ENCODE measurements at places on chromosomes 6 and 20.
A peak's percentile ranks its signal among the peaks of the same experiment; 100 is the strongest.

DNA sequence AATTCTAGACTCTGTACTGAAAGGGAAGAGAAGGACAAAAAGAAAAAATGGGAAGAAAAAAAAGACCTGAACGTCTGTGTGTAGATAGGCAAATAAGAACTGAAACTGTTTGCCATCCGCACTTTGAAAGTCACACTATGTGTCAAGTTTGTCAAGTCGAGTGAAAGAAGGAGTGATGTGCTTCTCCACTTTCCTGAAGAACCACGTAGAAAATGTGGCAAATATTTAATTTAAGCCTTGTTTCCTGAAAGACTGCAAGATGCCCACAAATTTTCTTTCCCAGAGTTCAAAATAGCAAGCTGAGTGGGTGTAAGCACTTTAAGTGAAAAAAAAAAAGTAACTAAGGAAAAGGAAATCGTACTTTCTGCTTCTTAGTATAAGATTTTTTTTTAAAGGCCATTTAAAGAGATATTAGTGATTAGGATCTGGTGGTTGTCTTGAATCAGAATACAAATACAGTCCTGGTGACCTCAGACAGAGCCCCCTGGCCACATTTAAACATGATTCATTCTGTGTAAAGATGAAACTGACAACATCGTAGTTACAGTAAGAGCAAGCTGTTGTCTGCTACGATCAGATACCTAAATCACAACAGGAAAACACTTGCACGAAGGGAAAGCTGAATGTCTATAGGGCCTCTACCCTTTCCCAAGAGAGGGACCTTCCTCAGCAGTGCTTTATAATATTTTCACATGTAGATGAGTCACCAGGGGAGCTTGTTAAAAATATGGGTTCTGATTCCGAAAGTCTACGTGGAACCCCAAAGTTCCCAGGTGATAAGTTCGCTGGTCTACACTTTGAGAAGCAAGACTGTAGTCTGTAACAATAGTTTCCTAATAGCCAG is 102.3 kb downstream of the HIVEP2 start:
- no peak for DNase-seq

DNA sequence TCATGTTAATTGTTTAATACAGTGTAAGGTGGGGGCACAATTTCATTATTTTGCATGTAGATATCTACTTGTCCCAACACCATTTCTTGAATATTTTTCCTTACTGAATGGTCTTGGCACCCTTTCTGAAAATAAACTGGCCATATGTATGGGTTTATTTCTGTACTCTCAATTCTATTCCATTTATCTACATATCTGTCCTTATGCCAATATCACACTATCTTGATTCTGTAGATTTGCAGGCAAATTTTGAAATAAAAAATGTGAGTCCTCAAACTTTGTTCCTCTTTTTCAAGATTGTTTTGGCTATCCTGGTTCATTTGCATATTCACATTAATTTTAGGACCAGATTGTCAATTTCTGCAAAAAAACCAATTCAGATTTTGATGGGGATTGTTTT is 34.8 kb downstream of the SCGN start:
- DNase-seq: no peak

DNA sequence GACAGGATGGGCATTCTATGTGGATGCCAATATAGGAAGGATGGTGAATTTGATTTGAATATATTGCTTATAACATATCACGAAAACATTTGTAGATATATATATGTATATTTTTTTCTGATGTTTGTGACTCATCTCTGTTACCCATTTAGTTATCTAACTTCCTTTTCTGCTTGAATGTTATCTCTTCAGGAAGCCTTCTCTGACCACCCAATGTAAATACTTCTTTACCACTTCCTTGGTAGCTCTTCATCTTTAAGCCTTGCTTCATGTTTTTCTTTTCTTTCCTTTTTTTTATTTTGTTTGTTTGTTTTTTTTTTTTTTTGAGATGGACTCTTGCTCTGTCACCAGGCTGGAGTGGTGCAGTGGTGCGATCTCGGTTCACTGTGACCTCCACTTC is 260.5 kb upstream of the EPHA7 start:
- no peak for DNase-seq

DNA sequence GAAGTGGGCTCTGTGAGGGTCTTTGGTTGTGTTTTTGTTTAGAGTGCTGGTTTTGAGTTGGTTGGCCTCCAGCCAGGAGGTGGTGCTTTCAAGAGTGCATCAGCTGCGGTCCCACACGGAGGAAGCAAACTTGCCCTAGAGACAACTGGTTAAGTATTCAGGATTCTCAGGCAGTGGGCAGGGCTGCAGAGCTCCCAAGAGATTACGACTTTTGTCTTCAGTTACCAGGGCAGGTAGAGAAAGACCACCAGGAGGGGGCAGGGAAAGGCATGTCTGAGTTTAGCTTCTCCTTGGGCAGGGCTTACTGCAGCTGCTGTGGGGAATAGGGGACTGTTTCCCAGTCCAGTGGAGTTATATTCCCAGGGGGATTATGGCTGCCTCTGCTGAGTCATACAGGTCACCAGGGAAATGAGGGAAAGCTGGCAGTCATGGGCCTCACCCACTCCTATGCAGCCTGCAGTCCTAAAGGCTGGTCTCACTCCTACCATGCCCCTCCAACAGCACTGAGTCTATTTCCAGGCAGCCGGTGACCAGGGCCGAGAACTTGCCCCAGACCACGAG is 64.3 kb downstream of the TTI1 start:
- no peak for DNase-seq

DNA sequence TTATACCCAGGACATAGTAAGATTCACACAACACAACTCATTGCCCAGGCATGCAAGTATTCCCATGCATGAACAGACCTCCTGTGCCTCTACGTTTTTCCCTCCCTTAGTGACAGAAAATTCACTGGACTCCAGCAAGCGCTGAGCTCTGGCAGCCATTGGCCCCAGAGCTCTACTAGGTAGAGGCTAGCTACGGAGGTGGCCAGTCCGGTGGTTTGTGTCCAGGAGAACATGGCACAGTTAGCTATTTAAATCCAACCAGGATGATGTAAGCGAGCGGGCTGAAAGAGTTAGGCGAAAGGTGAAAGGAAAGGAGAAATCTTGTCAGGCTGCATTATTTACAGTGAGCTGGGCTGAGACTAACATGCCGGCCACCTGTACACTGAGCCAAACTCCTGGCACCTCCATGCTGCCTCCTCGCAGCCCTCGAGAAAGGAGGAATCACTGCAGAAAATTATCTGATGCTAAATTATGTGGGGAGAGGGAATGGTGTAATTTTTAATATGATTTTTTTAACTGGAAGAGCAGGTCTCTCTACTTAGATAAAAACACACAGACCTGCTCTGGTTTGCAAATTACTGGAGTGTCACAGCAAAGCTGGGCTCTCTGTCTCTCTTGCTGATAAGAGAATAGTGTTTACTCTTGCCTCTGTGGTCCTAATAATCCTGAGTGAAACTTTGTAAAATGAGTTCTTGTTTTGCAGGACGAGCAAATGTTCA is 50.1 kb upstream of the ARMC2 start:
- no peak for DNase-seq

DNA sequence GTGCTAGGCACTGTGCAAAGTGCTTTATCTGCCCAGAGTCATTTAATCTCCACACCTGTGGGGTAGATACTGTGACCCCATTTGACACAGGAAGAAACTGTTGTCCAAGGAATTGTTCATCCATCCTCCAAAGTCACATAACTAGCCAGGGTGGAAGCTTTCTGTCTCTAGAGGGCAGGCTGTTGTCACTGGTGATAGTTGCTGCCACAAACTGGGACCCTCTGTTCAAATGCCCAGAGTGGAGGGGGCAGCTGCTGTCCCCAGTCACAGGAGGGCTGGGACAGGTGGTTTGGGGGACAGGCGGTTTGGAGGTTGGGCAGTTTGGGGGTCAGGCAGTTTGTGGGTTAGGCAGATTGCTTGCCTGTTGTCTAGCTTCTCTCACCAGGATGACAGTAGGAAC is 16.1 kb upstream of the TMEM242 start:
- DNase-seq: no peak

DNA sequence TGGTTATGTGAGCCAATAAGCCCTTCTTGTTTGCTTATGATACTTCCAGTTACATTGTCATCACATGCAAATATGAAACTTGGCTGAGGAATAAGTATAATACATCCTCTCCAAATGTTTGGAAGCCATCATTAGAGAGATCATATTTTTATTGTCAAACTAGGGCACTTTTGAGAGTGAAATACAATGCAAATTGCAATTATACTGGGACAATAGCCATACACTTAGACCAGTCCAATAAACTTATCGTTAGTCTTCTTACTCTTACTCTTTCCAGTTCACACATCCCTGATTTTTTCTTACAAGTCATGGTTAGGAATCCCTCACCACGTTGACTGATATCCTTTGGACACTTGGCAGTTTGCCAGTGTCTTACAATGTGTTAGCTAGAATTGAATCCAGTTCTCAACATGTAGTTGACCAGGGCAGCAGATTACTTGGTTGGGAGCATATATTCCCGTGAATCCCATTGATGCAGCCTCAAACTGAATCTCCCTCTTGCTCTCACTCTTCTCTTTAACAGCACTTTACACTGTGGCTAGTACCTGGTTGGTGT is 519.7 kb upstream of the ID4 start:
- DNase-seq: no peak

DNA sequence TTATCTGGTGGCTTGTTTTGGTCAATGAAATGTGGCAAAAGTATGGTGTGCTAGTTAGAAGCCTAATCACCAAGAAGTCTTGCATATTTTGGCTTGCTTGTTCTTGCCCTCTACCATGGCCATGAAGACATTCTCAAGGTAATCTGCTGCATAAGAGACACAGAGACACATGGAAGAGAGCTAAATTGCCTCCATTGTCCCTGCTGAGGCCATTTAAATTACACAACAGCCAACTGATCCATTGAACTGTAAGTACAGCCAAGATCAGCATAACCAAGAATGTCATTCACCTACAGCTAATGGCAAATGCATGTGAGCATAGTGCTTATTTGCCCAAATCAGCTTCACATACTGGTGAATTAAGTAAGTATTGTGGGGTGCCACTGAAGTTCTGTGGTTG is 603.8 kb downstream of the FRK start:
- DNase-seq: peak; percentile 43

DNA sequence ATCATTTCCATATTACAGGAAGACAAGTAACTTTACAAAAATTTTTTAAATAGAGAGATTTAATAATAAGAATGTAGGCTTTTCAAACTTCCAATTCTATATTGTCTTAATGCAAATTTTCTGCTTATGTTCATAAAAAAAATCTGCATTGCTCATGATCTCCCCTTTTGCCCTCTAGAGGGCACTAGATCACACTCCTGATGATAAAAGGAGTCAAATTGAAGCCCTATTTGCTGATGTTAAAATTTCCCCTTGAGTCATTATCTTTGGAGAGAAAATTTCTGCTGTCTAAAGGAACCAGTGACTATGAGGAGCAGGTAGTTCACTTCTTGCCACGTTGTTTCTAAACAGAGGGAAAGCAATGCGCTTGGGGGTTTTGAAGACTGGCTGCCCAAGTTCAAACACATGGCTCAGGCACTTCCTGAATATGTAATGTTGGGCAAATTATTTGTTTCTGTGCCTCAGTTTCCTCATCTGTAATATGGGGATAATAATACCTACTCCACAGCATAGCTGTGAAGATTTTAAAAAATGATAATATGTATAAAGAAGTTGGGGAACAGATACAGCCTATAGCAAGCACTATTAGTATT is 874.2 kb downstream of the TFAP2A start:
- no peak for DNase-seq

GRCh38 chr20:36091561-36092397 is 62.8 kb upstream of the EPB41L1 start:
- DNase-seq: no peak

DNA sequence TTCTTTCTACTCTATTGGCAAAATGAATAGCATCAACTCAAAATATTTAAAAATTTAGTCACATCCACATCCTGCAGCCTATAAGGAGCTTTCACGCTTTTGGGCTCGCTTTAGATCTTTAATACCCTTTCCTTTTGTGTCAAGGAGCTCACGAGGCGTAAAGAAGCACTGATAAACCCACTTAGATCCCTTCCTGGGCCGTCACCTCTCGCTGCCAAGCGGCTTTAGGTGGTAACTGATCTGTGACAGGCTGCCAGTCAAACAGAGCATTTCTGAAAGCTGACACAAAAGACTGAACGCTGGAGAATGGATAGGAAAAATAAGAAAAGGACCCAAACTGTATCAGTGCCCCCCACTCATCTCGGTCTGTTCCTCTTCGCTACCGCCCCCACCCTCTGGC is 385.7 kb upstream of the MMS22L start:
- DNase-seq: no peak

- no peak for DNase-seq
Observed at GRCh38 chr20:5686384-5687105, 63.7 kb upstream of the SHLD1 start.

DNA sequence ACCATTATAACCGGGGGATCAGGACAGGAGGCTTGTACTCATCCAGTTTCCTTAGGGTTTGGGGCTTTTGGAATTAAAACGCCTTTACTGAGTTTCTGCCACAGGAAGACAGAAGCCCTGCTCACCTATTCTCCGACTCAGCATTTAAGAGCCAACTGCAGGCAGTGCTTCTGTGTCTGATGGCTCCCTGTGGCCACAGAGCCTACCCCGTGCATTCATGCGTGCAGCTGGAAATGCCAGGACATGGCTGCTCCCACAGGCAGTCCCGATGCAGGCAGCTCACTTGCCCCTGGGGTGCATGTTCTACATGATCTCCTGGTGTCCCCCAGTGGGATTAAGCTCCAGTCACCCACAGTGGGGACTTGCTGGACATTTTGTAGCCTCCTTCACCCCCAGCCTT is 22.2 kb downstream of the ZNF831 start:
- DNase-seq: no peak

DNA sequence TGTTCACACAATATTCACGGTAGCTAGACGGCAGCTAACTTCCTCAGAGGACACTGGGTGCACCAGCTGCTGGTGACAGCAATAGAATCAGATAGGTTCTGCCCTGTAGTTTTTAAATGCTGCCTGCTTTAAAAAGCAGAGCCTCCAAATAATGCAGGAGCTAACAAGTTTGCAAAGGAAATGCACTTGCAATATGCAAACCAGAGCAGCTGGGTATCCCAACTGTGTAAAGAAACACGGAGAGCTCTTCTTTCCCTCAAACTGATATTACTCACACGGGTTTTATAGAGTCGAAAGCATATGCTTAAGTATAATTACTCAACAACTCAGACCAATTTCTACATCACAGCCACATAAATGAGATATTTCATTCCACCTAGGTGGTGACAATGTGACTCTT is 432.7 kb downstream of the TFAP2A start:
- DNase-seq: no peak

Measured in iPS DF 6.9 (cell line).